ENCODE measurements at places on chromosomes 16 and 17.

DNA sequence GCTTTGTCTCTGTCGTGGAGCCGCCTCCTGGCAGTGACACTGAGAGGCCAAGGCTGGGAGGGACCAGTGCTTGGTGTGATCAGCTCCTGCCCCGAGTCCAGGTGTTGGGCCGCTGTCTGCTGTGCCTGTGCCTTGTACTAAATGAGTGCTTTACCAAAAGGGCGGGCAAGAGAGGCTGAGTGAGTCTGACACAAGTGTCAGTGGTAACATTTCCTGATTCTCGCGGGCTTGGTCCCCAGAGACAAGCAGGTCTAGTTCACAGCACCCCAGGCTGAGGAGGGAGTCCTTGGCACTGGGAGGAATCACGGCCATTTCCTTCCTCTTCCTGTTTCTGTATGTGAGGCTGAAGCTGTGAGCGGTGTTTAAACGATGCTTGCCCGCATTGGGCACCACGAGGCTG lies 30.2 kb downstream of the PLD6 start:
- no peak for DNase-seq

DNA sequence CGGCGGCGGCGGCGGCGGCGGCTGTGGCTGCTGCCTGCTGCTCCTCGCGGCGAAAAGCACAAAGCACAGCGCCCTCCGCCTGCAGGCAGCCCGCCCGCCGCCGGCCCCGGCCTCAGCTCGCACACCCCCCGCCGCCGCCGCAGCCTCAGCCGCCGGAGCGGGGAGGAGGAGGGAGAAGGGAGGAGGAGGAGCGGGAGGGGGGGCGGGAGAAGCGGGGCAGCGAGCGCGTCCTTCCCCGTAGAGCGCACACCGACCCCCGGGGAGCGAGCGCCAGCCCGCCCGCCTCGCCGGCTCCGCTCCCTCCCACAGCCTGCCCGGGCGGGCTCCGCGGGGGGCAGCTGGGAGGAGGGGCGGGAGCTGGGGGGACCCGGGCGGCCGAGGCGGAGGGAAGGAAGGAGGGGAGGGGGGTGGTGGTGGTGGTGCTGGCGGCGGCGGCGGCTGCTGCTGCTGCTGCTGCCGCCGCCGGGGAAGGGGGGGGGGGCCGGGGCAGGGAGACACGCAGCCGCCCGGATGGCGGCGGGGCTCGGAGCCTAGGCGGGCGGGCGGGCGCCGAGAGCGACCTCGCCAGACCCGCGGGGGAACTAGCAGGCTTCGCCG lies at the start of gene UBTF:
Gene UBTF, minus strand, starts transcription at position 60 of the 597 bp plus-strand sequence. CDS start 1,446 bp downstream, outside the sequence.
- peak; percentile 91 for DNase-seq

DNA sequence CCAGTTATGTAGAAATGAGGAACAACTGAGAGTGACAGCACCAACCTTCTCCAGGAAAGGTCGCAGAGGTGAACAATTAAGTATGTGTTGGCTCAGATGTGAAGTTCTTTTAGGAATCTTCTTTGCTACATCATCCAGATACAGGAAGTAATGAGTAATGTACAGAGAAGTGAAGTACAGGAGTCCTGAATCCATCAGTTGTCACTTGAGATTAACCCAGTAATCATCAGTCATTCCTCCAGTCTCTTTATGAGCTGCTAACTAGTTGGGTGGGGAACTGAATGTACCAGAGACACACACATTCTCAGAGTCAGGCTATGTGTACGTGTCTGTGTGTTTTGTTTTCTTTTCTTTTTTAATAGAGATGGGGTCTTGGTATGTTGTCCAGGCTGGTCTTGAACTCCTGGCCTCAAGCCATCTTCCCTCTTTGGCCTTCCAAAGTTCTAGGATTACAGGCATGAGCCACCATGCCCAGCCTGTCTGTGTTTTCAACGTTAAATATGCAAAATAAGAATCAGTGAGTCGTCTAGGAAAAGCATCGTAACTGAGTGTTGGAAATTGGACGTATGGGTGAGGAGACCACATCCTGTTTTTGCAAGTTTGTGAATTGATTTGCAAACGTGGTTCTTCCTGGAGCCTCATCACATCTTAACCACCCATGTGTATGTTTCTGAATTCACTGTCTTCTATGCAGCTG lies 19.9 kb downstream of the ZNF200 start:
- DNase-seq: no peak

- peak; percentile 86 for DNase-seq
Observed at GRCh38 chr17:81387100-81388090, 7.9 kb upstream of the BAHCC1 start.

DNA sequence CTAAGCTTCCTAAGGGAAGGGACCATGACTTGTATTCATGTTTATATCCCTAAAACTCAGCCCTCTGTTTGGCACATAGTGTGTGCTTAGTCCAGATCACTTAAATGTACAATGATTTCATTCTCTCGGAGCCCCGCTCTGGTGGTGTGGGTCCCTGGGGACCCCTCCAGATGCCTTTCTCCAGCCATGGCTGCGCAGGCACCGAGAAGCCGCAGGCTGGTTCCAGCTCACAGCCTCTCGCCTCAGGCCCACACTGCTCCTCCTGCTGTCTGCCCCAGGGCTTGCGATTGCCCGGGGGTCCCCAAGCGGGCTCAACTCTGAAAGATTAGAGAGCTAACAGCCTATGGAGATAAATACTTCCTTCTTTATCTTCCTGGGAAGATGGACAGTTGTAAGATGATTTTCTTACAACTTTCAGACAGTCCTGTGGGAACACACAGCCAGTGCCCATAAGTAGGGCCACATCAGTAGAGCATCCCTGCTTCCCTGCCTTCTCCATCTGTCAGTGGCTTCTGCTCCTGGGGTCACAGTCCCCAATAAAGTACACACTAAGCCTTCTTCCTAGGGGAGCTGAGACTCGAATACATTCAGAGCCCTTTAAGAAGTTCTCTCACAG lies 66.2 kb downstream of the CENPV start:
- DNase-seq: no peak

GRCh38 chr16:29927070-29927905 lies 1.3 kb upstream of the KCTD13 start:
- DNase-seq: no peak

DNA sequence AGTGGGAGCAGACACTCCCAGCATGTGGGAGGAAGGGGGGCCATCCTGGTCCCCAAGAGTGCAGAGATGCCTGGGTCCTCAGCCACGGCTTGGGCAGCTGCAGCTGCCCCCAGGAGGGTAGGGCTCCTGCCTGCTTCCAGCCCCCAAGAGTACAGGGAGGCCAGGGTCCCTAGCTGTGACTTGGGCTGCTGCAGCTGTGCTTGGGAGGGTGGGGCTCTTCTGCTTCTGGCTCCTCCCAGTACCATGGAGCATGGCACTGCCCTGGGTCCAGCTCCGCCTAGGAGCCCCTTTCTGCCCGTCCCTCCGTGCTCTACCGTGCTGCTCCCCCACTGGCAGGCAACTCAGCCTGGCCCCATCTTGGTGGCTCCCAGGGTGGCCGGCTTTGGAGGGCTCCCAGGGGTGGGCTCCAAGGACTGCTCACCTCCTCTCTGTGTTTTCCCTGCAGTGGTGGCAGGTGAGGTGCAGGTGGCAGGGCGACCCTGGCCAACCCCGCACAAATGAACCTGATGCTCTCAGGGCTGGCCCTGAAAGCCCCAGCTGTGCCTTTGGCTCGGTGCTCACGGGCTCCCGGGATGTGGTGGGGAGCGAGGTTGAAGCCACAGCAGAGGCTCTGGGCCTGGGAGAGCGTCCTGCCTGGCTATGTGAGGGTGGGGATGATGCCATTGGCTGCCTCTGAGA lies 18.5 kb upstream of the USP22 start:
- no peak for DNase-seq

DNA sequence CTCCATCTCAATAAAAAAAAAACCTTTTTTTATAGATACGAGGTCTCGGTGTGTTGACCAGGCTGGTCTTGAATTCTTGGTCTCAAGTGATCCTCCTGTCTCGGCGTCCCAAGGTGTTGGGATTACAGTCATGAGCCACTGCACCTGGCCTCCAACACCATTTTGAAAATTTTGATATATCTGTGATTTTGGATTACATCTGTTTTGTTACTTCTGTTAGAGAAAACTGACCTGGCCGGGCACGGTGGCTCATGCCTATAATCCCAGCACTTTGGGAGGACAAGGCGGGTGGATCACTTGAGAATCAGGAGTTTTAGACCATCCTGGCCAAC lies 18.6 kb downstream of the RMI2 start:
- DNase-seq: no peak

GRCh38 chr17:16507918-16508533 lies 16.0 kb upstream of the LRRC75A start:
- no peak for DNase-seq

GRCh38 chr17:46984892-46985291 lies 5.8 kb upstream of the RPRML start:
- no peak for DNase-seq

GRCh38 chr17:34763728-34764665 lies 184.6 kb downstream of the TMEM132E start:
- DNase-seq: no peak

- no peak for DNase-seq
Observed at GRCh38 chr17:19714542-19715411, 1.6 kb downstream of the SLC47A2 start.

- peak; percentile 52 for DNase-seq
Observed at GRCh38 chr17:9028988-9029570, 7.8 kb downstream of the NTN1 start.

DNA sequence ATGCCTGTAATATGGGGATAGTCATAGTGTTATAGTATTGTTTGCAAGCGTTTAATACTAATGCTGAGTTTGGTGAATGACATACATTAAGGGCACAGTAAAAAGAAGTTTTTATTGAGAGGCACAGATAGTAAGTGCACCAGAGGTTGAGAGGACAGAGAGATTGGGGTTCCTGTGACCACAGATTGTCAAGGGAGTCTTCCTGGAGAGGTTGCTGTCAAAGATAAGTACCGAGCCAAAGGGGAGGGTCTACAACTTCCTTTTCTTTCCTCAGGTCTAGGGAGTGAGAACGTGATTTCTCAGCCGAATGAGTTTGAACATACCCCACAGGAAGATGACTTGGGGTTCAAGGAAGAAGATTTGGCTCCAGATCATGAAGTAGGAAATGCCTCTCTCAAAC lies 1.8 kb downstream of the ZNF48 start:
- no peak for DNase-seq

GRCh38 chr16:997440-998051 lies 16.0 kb downstream of the SOX8 start:
- DNase-seq: peak; percentile 83

GRCh38 chr17:43042025-43042628 lies 17.1 kb downstream of the RND2 start:
- peak; percentile 34 for DNase-seq

- peak; percentile 39 for DNase-seq
Observed at GRCh38 chr17:36650096-36650775, 48.9 kb downstream of the MRM1 start.

Measured in neural progenitor cell (in vitro differentiated cells).